Activated T-helper 1 cell treated with anti-CD3 and anti-CD28 coated beads, Interleukin-2, amount 50 U/mL, for 16 hours (primary cell): ENCODE measurements at places on chromosomes 4 and X.

DNA sequence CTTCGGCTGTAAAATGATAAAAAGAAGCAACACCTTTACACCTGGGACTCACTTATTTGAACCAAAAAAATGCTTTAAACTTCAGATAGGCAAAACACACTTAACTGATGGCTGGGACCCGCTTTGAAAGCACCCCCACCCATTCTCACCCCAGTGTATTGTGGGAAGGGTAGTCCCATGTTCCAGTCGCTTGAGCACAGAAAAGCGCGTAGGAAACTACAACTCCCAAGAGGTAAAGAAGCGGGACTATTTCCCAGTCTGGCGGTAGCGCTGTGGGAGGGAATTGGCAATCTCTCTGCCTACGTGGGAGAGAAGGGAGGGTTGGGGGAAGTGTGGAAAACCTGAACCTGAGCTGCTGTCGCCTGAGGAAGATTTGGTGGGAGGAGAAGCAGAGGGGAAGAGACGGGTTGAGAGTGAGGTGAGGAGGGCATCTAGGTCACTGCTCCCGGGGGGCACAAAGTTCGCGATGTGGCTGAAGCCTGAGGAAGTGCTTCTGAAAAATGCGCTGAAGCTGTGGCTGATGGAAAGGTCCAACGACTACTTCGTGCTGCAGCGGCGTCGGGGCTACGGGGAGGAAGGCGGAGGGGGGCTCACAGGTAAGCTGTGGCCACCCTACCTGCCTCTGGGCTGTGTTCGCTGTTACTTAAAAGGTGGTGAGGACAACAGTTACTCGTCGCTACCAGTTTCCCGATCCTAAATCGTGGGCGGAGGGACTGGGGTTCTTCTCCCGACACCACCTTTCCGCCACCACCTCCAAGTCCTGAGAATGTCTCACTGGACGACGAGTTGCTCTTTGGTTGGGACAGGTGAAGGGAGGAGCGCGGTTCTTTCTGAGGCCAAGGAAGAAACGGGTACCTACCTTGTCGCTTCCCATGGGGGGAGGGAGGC, at the start of gene TBC1D8B:
TBC1D8B (plus strand) TSS at position 286 of the 888 bp plus-strand sequence; CDS start at position 467, 181 bp downstream.
- peak; percentile 2 for DNase-seq

- no peak for DNase-seq
These were observed 151.4 kb upstream of the STX18 start for GRCh38 chr4:4693258-4693657.

DNA sequence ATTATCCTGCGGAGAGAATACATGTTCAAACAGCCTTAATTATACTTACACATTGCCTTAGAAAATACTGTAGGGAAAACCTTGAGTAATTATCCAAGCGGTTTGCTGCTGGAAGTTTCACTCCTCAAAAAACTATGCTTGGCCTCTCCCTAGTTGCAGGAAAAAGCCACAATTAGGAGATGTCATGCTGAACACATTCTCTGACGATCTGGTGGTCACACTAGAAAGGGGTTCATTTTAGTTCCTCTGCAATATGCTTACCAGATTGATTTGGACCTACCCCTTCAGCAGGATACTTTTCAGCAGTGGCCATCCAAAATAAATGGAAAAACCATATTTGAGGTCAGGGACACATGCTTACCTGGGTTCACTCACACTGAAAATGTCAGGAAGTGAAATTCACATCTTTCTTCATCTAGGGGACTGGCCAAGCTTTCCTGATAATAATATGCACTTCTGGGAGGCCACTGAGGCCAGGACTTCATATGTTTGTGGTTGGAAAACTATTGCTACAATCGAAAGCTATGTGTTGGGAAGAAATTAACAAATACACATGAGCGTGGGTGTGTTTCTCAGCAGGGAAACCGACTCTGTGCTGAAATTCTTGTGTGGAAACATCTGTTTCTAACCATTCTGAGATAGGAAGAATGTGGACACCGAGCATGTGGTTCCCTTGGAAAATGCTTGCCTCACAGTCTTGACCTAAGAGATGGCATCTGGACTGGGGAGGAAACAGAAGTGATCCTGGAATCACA, 68.8 kb downstream of the ATXN3L start:
- no peak for DNase-seq

- no peak for DNase-seq
These were observed 46.4 kb upstream of the GPM6B start for GRCh38 chrX:13863324-13863723.

- DNase-seq, result no peak
These were observed 235.2 kb upstream of the ANKRD50 start for GRCh38 chr4:124947622-124948265.

DNA sequence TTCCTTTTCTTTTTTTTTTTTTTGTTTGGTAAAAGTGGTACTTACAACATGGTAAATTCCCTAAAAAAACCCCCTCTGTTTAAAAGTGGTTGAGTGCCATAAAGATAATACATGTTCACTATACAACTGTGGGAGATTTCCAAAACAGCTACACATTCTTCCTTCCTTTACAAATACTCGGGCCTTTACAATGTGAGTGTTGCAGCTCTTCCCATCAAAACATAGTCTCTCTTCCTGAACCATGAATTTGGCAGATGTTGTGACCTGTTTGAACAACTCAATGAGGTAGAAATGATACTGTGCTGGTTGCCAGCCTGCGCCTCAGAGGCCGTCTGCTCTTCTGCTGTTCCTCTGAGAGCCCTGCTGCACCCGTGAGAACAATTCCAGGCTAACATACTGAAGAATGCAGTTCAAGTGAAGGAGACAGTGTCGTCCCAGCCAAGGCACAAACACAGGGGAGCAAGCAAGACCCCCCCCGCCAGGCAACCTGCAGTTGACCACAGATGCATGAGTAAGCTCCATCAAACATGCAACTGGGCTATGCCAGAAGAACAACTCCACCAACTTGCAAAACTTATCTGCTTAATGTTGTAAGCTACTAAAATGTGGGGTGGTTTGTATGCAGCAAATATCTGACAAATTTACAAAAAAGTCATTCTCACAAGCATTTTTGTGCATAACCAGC, 645.0 kb downstream of the PCDH7 start:
- DNase-seq, result no peak

DNA sequence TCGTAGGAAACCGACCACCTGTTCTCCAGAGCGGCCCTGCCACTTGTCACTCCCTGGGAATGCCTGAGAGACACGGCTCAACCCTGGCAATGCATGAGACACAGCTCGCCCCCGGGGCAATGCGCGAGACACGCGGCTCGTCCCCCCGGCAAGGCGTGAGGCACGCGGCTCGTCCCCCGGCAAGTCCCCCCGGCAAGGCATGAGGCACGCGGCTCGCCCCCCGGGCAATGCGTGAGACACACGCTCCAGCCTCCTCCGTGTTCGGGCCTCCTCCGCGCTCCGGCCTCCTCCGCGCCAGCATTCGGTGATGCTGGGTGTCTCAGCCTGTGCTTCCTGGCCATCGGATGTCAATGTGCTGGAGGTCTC, 27.5 kb upstream of the CPLX1 start:
- DNase-seq, result no peak

DNA sequence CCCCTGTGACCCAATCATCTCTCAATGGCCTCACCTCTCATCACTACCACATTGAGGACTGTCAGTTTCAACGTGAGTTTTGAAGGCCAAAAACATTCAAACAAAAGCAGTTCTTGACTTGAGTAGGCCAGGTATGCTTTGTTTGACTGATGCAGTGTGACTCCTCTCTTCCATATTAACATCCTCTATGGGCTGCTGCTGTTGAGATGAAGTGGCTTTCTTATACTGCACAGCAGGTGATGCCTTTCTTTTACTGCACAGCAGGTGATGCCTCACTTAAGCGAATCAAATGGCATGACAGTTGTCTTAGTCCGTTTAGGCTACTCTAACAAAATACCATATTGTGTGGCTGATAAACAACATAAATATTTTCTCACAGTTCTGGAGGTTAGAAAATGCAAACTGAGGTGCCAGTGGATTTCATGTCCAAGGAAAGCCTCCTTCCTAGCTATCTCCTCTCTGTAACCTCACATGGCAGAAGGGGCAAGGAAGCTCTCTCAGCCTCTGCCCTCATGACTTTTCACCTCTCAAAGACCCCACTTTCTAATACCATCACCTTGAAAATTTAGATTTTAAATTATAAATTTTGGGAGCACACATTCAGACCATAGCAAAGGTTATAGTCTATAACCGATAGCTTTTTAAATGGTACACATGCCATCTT, 2267.9 kb upstream of the AGA start:
- DNase-seq, result no peak
